ENCODE measurements at places on chromosomes 5 and 9.

DNA sequence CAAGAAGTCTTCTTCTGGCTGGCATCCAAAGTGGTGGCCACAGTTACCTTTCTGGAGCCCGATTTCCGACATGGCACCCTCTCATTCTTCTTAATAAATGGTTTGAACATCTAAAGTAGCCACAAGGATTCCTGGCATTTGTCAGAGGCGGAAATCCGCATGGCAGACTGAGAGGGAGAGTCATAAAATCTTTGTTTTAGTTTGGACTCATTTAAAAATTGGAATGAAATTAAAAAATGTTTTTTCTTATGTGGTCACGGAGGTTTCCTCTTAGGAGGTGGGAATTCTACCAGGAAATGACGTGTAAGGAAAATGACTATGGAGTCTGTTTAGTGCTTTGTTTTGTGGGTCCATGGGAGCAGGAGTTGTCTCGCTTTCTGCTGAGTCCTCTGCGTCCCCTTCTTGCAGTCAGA lies 133.0 kb upstream of the PTCH1 start:
- DNase-seq, result no peak

- no peak for DNase-seq
These were observed 73.1 kb downstream of the STK10 start for GRCh38 chr5:172114875-172115422.

GRCh38 chr9:16281707-16282106 lies 588.8 kb downstream of the BNC2 start:
- DNase-seq, result no peak

DNA sequence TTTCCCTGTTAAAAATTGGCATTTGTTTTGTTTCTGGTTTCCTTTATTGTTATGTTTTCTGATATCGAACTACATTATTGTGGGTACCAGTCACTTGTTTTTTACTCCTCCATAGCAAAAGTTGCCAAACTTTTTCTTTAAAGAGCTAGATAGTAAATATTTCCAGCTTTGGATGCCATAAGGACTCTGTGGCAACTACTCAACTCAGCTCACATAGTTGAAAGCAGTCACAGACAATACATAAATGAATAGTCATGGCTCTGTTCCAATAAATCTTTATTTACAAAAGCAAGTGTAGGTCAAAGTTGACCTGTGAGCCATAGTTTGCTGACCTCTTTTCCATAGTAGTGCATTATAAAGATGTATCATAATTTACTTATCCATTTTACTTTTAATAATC lies 305.0 kb downstream of the RASEF start:
- no peak for DNase-seq

GRCh38 chr5:74482523-74482922 lies 158.0 kb downstream of the ENC1 start:
- no peak for DNase-seq

GRCh38 chr9:31573561-31573960 lies 810.9 kb upstream of the ACO1 start:
- no peak for DNase-seq

- DNase-seq, result no peak
These were observed 151.0 kb downstream of the GCNT1 start for GRCh38 chr9:76610011-76610352.

GRCh38 chr9:110623462-110624025 lies 44.0 kb upstream of the SVEP1 start:
- DNase-seq, result peak; percentile 87

GRCh38 chr5:42749020-42749419 lies 7.6 kb upstream of the CCDC152 start:
- DNase-seq, result no peak

DNA sequence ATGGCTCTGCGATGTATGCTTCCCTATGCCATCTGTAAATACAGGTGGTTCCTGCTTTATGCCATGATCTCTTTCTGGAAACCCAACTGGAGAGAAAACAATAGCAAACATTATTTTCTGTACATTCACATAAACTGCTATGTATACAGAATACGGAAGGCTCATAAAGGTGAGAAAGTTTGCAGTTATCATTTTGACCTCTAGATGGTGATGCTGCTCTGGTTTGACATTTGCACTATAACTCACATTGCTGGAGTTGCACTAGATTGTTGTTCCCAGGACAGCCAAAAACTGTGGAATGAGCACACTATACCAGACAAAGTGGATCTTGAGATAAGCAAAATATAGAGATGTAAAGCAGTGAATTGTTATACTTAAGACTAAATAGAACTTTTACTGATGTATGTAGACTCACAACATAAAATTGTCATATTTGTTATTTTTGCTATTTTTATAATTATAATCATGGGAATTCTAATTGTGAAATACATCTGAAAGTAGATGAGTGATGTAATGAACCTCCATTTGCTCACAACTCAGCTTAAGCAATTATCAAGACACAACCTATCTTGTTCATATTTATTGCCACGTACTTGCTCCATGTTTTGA lies 246.5 kb downstream of the PTPRD start:
- peak; percentile 27 for DNase-seq

- DNase-seq, result no peak
These were observed 26.5 kb downstream of the SLC12A7 start for GRCh38 chr5:1085391-1085790.

GRCh38 chr5:131496400-131496713 lies 138.7 kb downstream of the RAPGEF6 start:
- no peak for DNase-seq

DNA sequence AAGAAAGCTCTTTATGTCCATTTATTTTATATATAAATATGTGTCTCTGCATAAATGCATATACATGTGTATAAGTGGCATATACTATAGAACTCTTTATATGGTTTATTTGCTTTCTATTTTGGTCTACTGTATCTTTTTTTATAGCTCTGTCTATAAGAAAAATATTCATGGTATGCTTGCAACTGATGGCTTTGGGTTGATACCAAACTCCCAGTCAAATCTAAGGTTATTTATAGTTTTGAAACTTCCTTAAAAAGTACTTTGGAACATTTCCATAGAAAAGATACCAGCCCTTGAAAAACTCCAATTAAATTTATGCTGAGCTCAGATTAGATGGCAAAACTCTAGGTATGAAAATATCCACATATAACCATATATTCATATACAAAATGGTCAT lies 120.0 kb upstream of the KLF9 start:
- no peak for DNase-seq

GRCh38 chr5:135254183-135254582 lies 144.8 kb downstream of the MACROH2A1 start:
- DNase-seq, result no peak

DNA sequence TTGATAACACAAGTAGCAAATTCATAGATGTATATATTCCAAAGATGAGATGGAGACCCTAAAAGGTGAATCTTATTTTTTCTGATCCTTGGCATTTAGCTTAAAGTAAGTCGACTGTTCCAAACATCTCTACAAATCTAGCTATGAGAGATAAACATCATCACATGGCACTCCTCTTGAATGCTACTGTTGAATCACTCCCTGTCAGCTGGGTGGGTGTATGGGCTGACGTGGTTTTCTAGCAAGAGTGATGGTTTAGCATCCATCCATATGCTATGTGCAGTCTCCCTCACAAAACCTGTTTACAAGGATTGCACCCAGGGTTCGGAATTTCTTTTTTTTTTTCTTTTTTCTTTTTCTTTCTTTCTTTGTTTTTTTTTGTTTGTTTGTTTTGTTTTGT lies 13.8 kb downstream of the ACO1 start:
- no peak for DNase-seq

GRCh38 chr9:109488351-109488750 lies 9.8 kb downstream of the PTPN3 start:
- DNase-seq, result no peak

DNA sequence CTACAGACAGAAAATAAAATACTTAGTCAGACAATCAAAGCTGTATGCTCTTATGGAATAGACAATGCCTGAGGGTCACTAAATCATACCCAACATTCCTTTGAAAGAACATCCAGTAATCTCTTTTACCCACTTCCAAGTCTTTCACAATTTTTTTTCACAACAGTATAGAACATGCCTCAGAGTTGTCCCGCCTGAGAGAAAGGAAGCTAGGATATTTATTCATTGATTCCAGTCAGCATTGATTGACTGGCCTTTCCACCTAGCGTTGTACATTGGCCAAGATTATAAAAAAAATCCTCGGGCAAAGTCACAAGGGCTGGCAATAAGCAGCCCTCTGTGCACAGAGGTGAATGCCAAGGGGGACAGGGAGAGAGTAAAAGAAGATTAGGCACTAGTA lies 318.1 kb upstream of the PIK3R1 start:
- no peak for DNase-seq

DNA sequence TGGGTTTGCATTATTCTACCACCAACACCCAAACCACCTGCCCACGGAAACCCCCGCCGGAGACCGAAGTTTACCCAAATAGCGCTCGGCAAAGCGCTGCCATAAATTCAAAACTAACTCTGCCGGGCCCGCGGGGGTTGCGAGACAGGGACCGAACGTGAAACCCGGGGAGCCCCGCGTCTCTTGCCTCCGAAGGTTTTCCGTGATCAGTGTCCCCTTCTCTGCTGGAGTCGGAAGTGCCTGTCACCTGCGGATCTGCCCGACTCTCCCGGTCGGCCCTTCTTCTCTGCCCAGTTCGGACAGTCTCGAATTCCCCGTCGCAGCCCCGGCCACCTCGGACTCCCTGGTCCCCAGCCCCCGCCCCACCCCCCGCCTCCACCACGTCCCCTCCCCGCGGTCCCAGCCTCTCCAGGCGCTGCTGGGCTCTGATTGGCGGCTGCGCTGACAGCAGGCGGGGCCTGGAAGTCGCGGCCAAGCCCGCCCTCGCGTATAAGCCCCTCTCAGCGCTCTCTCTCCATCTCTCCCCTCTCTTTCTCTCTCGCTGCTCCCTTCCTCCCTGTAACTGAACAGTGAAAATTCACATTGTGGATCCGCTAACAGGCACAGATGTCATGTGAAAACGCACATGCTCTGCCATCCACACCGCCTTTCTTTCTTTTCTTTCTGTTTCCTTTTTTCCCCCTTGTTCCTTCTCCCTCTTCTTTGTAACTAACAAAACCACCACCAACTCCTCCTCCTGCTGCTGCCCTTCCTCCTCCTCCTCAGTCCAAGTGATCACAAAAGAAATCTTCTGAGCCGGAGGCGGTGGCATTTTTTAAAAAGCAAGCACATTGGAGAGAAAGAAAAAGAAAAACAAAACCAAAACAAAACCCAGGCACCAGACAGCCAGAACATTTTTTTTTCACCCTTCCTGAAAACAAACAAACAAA lies at the start of gene RORB:
Gene RORB, plus strand, starts transcription at position 517 of the 929 bp plus-strand sequence. CDS start 642 bp downstream, outside the sequence.
- DNase-seq, result peak; percentile 22

- DNase-seq, result no peak
These were observed 5.9 kb downstream of the LIX1 start for GRCh38 chr5:97136475-97136874.
